ENCODE measurements at places on chromosomes 16 and 17.

DNA sequence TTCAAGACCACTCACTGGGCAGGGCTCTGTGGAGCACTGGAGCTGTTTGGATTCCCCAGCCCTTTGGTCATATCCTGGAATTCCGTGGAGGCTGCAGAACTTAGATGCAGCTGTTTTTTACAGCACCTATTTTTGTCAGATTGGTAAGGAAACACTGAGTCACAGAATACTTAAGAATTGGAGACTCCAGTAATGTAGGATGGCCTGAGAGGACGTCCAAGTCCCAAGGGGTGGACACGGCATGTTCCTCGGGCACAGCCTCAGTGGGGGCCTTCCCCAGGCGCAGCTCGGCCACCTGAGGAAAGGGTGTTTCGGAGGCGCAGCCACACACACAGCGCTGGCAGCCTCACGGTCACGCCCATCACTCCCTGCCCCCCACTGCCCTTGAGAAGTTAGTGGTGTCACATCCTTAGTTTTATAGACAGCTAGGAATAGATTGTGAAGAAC, 14.8 kb downstream of the PLD6 start:
- DNase-seq = no peak

- DNase-seq = no peak
Observed at GRCh38 chr17:80246266-80246681, 14.4 kb upstream of the RNF213 start.

DNA sequence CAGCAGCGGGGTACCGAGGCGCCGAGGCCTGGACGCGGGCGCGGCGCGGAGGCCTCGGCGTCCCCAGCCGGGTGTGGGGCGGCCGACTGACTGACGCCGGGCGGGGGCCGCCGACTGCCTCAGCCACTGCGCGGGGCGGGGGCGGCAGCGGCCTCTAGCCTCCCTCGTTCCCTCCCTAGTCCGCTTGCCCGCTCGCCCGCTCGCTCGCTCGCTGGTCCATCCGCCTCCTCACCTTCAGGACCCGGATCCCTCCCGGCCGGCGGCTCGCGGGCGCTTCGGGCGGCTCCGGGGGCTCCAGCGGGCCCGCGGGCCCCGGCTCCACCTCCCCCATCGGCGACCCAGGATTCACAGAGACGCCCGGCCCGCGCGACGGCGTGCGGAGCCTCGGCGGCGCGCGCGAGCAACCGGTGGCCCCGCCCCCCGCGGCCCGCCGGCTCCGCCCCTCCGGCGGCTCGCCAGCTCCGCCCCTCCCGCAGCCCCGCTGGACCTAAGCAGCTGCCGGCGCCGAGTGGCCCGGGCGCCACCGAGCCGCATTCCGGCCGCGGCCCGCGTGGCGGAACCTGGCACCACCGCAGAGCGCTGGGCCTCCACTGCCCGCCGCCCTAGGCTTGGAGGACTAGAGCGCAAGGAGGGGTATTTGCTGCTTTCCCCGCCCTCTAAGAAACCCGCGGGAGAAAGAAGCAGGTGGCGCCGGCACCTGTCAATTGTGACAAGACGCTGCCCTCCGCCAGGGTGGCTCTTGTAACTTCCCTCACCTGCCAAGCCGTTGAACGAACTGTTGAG, 773 bp downstream of the PHLPP2 start:
- peak; percentile 85 for DNase-seq

- DNase-seq = no peak
Observed at GRCh38 chr16:53057658-53058057, 2.9 kb downstream of the CHD9 start.

DNA sequence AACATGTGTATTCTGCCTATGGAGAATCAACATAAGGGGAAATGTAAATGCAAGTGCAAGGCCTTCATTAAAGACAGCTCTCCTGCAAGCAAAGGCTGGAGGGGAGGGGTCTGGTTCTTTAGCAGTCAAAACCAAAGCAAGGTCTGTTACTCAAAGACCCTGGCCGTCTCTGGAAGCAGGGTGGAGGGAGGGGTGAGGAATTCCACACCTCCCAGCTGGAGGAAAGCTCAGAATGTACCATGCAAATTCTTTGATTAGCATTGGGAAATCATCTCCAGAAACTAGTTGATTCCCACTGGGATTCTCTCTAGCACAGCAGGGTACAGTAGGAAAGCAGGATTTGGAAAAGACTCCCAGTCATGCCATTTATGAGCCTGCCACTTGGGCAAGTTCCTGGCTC, 77.3 kb upstream of the ASIC2 start:
- DNase-seq = no peak

DNA sequence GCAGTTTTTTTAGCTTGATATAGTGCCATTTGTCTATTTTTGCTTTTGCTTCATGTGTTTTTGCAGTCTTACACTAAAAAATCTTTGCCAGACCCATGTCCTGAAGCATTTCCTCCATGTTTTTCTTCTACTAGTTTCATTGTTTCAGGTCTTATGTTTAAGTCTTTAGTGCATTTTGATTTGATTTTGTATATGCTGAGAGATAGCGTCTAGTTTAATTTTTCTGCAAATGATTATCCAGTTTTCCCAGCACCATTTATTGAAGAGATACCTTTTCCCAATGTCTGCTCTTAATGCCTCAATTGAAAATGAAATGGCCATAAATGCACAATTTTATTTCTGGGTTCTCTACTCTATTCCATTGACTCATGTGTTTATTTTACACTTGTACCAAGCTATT, 40.8 kb upstream of the NACA2 start:
- DNase-seq = no peak

GRCh38 chr17:29563816-29564215, 3.0 kb downstream of the ABHD15 start:
- no peak for DNase-seq

DNA sequence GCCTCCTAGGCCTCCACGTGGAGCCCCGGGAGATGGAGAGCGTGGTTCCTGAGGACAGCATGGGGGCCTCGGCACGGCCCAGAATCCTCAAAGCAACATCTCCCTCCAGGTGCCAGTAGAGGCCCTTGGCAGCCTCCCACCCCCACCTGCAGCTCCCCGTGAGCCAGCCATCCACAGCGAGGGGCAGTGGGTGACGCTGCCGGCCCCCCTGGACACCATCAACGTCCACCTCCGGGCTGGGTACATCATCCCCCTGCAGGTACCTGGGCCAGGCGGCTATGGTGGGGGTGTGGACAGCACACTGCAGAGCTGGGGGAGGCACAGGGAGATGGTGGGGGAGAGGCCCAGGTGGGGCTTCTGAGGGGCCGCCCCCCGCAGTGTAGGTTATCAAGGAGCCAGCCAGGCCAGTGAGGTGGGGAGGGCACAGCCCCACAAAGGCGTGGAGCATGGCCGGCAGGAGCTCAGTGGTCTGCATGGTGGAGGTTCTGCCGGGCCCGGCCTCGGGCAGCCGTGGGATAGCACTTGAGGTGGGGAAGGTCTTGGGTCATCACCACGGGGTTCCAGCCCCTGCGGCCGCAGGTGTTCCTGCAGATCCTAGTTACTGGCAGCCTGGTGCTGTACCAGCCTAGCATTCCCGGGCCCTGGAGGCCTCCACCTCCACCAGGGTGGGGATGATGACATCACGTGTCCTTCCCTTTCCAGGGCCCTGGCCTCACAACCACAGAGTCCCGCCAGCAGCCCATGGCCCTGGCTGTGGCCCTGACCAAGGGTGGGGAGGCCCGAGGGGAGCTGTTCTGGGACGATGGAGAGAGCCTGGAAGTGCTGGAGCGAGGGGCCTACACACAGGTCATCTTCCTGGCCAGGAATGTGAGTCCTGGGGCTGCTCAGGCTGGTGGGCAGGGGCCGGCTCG, 16.4 kb downstream of the GAA start:
- DNase-seq = no peak

DNA sequence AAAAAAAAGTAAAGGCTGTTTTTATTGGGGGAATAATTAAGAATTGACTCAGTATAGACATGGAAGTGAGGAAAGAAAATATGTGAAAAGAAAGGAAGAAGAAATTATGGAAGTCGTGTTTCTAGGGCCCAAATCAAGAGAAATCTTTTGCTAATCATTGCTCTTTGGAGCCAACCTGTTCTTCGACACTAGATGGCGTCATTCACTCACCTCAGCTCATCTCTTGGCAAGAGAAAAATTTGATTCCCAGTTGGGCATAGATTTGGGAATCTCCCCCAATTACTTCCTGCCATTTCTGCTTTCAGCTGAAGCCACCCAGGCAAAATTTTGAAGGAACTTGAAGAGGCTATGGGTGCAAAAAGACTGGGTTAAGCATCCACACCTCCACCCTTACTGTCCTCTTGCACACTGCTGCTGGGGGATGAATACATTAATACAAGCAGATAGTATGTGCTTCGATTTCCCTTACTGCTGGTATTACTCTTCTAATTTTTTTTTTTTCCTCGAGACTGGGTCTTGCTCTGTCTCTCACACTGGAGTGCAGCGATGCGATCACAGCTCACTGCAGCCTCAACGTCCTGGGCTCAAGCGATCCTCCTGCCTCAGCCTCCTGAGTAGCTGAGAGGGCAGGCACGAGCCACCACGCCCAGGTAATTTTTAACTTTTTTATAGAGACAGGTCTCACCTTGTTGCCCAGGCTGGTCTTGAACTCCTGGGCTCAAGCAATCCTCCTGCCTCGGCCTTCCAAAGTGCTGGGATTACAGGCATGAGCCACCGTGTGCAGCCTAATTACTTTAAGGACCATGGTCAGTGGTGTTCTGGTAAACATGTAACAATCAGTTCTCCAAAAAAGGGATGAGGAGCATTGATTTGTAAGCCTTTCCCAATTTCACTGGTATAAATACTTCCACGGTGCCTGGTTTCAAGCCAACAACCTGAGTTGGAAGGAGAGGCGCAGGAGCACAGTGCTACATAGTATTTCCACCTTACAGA, 13.5 kb downstream of the PSMD7 start:
- no peak for DNase-seq

GRCh38 chr16:74565378-74565777, 41.5 kb downstream of the GLG1 start:
- no peak for DNase-seq

DNA sequence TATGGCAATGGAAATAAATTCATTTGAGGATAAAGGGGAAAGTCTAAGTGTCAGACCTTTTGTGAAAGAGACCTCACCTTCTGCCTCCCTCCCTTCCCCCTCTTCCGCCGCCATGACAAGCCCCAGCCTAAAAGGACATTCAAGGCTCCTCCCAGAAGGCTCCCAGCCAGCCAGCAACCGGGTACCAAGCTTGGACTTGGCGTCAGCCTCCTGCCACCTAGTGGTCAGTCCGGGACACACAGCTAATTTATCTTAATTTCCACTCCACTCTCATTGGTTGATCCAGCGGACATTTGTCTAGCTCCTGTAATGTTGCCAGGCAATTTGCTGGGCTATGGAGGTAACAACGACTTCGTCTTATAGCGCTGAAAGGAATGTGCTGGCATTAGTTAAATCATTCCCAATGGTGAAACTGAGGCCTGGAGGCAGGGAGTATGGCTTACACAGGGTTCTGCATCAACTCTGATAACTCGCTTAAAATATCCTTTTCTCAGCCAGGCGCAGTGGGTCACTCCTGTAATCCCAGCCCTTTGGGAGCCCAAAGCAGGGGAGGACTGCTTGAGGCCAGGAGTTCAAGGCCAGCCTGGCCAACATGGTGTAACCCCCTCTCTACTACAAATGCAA, 19.3 kb upstream of the CLEC3A start:
- peak; percentile 80 for DNase-seq

DNA sequence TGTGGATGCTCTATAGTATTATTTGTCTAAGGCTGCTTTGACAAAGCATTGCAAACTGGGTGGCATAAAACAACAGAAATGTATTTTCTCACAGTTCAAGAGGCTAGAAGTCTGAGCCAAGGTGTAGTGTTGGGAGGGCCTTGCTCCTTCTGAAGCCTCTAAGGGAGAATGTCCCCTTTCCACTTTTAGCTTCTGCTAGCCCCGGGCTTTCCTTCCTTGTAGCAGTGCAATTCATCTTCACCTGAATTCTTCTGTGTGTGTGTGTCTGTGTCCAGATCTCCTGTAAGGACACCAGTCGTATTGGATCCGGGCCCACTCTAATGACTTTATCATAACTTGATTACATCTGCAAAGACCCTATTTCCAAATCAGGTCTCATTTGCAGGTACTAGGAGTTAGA, 18.1 kb downstream of the KCNJ16 start:
- DNase-seq = no peak

GRCh38 chr16:22968931-22969330, 155.0 kb downstream of the HS3ST2 start:
- DNase-seq = no peak

GRCh38 chr17:45951941-45952340, 47.1 kb upstream of the STH start:
- no peak for DNase-seq

- no peak for DNase-seq
Observed at GRCh38 chr17:30031214-30031869, 85.3 kb upstream of the NSRP1 start.

DNA sequence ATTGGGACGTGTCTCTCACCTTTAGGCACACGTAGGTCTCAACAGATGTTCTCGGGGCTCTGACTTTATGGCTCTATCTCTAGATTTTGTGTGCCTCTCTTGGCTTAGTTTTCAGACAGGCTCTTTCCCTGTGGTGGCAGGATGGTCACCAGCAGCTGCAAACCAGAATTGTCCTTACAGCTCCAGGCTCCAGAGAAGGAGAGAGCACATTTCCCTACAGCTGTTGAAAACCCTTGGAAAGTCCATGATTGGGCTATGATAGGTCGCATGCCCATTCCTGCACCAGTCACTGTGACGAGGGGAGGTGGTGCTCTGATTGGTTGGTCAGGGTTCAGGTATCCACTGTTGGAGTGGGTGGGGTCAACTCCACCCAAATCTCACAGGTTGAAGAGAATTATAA, 41.5 kb downstream of the SHISA9 start:
- no peak for DNase-seq

- DNase-seq = no peak
Observed at GRCh38 chr16:3865241-3865640, 15.3 kb downstream of the CREBBP start.

DNA sequence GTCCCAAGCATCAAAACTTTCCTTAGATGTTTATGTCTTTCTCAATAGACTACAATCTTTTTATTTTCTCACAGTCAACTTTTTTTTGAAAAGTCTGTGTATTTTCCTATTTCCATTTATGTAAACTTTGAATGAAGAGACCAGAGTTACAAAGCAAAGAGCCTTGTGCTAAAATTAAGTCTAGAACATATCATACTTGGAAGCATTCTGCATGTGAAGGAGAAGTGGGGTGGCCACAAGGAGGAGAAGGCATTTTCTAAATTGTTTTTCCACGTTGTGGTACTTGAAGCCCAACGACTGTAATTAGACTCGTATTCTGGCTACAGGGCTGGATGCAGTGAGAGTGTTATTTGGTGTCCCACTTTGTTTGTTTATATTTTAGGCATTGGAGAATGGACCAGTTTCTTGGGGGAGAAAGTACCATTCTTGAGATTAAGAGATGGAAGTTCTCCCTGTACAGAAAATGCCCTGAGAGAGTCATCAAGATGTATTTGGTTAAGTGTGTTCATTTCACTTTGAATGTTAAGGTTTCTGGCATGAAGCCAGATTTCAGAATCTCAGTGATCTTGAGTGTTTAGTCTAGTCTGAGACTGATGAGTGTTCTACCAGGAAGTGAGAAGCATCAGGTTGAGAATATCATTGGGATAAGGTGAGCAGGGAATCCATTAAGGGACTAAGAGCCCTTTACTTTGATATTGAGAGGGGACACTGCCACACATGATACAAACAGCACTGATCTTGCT, 71.6 kb downstream of the MAP2K6 start:
- no peak for DNase-seq
